ENCODE measurements at places on chromosomes 6 and 20. TPM values are rescaled to one million over a fixed set of nuclear protein-coding genes. Genes with fewer than 3 reads are reported as not detected.

- no peak for DNase-seq
Measured at GRCh38 chr6:25413207-25413905, 134.2 kb downstream of the CARMIL1 start.

DNA sequence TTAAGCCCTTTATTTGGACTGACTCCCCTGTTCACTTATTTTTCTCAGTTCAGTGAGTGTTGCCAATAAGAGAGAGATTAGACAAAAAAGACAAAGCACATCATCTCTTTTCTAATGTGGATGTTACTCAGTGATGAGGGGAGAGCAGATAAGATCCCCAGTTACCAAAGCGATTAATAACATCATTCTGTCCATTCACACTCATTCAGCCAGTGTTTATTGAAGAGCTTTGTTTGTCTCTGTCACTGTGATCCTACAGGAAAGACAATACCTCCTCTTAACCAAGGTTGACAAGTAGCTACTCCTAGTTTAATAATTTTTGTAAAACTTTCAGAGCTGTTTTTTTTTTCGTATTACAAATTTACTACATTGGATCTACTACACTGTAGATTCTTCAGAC, 163.0 kb downstream of the EYA4 start:
- no peak for DNase-seq

DNA sequence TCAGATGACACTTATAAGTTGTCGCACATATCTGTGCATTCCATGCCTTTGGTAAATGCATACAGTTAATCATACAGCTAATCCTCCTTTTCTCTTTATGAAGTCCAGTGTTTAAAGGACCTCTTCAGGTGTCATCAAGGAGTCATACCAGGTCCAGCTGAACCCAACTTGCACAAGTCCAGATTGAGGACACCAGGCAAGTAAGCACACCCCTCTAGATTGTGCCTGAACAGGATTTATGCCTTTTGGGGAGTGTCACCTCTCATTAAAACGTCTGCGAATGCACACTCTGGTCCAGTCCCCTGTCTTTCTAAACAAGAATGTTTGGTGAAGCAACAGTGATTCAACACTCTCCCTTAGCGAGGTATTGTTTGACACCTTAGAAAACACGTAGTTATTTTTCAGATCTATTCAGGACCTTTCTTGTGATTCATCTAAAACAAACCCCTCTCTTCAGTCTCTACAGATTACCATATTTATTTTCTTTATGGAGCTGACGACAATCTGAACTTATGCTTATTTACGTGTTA, 48.4 kb downstream of the C6orf15 start:
- no peak for DNase-seq

DNA sequence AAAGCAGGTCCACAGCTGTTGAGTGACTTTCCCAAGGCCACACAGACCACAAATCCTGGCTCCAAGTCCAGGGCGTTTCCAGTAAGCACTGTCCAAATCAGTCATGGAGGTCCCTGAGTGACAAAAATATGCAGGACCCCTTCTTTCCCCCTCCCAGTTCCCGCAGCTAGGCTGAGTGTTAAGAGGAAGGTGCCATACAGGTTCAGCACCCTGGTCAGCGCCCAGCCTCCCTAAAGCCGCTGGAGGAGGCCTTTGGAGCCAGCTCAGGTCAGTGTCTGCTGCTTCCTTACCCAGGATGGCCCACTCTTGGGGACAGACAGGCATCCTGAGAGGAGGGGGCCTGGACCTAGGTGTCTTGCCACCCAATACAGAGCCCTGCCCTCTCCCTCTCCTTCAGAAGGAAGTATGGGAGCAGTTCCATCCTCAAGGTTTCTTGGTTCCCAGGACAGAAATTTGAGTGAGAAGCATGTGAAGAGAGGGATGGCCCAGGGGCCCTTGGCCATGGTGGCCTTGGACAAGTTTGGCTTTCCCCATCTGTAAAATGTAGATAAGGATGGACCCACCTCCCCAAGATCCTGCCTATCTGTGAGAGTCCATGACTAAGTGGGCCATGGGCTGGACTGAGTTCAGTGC, 13.2 kb downstream of the TMEM74B start:
- peak; percentile 37 for DNase-seq

Gene TP53RK
- total RNA-seq = 6.4 TPM

Gene SPDEF
- total RNA-seq = 0.33 TPM

Gene CALHM5
- total RNA-seq = 1.5 TPM

All from heart right ventricle (tissue), 16 donors.